ENCODE measurements at places on chromosomes 13 and 19.

DNA sequence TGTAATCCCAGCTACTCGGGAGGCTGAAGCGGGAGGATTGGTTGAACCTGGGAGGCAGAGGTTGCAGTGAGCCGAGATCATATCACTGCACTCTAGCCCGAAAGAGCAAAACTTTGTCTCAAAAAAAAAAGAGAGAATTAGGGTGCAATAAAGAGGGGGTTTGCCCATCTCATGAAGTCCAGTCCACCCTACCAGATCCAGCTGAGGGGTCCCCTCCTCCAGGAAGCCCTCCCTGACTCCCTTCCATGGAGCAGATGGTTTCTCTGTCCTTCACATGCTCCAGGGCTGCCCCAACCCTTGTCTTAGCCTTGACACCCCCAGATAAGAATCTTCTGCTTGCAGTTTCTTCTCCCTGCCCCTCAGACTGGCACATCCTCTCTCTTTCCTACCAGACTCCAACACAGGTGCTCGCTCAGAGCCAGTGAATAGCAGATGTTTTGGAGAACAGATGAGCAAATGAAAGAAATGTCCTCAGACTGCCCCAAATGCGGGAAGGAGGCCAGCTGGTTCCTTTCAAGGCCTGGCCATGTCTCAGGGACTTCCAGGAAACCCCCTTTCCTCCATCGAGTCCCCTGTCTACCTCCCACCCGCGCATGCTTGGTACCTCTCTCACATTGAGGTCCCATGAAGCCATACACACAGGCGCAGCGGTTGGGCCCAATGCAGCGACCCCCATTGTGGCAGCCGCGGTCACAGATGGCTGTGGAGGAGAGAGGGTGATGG lies 5.0 kb downstream of the FBN3 start:
- no peak for DNase-seq

DNA sequence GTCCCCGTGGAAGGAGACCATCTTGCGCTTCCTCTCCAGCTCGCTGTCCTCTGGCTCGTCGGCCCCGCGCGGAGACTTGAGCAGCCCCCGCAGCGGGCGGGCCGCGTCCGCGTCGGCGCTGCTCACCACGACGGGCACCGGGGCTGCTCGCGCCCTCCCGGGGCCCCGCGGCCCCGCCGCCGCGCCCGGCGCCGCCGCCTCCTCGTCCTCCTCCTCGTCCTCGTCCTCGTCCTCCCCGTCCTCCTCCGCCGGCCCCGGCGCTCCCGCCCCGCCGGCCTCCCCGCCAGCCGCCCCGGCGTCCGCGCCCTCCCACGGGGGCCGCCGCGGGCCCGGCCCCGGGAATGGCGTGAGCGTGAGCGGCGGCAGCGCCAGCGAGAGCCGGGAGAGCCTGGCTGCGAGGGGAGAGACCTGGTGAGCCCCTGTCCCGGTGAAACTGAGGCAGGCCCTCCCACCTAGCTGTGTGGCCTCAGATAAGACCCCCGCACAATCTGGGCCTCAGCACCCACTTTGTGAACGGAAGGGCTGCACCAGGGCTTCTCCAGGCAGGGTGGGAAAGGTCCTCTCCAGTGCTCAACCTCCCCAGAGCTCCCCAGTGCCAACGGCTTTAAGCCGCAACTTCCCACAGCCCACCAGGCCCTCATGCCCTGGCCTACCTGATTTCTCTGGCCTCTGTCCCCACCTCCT lies 17.8 kb downstream of the LMTK3 start:
- DNase-seq, result no peak

- no peak for DNase-seq
Observed at GRCh38 chr19:35925501-35925900, 10.7 kb upstream of the LRFN3 start.

- DNase-seq, result no peak
Observed at GRCh38 chr19:5356428-5356827, 15.8 kb upstream of the PTPRS start.

- DNase-seq, result no peak
Observed at GRCh38 chr19:58543826-58544590, at the start of gene TRIM28. TRIM28 (plus strand) TSS chr19:58544064; CDS start chr19:58544758, 694 bp downstream.

DNA sequence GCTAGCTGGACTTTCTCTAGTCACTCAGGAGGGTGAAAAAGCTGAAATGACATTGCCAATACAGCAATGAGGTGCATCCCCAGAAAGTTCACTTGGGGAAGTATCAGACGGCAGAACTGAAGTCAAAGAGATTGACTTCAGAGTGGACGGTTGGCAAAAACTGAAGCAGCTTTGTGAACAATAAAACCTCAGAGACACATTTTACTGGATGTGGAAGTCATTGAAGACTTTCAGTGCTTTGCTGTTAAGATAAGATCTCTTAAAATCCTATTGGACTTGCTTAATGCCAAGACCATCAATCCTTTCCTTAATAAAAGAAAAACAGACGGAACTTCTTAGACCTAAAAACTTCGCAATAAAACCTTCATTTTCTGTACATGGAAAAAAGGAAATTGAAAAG lies 103.7 kb downstream of the ABCC4 start:
- no peak for DNase-seq

GRCh38 chr19:48321372-48321621 lies 4.1 kb upstream of the EMP3 start:
- peak; percentile 79 for DNase-seq

DNA sequence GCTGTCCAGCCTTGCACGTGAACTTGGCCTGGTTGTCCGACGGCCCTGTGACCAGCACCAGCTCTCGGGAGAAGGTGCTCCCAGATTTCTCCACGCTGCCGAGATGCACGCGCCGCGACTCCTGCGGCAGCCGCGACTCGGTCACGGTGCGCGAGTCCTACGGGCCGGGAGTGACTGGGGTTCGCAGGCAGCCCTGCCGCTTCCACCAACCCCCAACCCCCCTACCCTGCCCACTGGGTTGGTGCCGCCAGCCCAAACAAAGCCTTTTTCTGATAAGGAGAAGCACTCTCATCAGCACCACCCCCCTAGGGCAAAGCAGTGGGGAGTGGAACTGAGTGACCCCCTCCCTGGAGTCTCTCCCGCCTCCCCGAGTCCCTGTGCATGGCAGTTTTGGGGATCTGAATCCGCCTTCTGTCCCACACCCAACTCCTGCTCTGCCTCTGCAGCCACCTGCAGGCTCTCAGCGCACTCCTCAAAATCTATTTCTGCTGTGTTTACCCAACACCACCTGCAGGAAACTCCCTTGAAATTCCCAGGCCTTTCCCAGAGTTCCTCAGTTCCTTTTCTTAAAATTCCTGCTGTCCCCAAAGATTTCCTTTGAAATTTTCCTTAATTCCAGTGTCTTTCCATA lies 6.2 kb downstream of the NPHS1 start:
- no peak for DNase-seq

DNA sequence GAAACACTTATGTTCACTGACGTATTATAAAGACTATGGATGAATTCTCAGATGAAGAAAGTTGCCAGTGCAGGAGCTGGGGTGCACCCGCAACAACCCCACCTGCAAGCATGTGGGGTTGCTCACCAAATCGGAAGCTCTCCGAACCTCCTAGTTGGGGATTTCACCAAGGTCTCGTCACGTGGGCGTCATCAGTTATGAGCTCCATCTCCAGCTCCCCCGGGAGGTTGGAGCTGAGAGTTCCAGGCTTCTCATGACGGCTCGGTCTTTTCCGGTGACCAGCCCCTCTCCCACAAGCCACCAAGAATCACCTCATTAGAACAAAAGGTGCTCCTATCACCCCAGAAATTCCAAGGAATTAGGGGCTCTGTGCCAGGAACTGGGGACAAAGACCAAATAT lies 46.1 kb upstream of the TUBGCP3 start:
- no peak for DNase-seq

GRCh38 chr13:47917022-47917574 lies 84.0 kb downstream of the SUCLA2 start:
- no peak for DNase-seq

- no peak for DNase-seq
Observed at GRCh38 chr13:28455580-28456194, 39.2 kb downstream of the FLT1 start.

DNA sequence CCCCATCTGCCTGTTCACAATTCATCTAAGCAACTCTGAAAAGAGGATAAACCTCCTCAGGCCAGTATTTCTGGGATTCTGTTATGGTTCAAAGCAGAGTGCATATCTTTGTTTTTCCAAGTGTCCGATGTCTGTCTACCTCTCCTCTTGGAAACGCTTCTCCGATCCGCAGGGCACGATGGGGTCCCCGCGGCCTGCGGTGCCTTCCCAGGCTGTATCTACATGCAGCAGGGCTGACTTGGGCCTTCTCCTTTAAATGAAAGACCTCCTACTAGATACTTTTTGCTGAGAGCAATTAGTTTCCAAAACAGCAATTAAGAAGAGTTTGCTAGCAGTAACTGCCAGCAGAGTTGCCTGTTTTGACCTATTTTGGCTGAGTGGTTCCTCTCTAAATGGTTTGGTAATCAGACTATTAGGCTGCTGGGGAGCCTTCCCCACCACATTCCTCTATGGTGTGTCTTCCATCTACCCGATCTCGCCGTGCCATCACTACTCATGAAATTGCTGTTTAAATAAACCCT lies 23.5 kb downstream of the COL4A2 start:
- no peak for DNase-seq

DNA sequence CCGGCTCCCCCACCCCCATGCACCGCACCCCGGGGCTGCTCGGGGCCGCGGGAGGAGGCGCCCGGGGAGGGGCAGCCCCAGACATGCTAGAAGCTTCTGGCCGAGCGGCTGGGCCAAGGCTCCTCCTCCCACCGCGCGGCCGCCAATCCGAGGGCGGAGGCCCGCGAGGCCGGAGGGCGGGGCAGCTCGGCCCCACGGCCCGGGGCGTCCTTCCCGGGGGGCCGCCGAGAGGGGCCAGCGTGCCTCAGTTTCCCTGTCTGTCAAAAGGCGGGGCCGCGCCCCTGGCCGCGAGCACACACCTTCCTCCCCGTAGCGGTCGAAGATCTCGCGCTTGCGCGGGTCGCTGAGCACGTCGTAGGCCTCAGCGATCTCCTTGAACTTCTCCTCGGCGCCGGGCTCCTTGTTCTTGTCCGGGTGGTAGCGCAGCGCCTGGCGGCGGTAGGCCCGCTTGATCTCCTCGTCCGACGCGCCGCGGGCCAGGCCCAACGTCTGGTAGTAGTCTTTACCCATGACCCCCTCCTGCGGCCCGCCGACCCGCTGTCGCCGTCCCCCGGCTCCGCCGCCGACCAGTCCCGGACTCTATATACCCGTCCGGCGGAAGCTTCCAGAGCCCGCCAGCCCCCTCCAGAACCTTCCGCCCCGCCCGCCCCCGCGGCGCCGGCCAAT lies at the start of gene DNAJB1:
Gene DNAJB1, minus strand, starts transcription at position 558 of the 666 bp plus-strand sequence. Its CDS starts 48 bp downstream, at position 510.
- DNase-seq, result peak; percentile 83

DNA sequence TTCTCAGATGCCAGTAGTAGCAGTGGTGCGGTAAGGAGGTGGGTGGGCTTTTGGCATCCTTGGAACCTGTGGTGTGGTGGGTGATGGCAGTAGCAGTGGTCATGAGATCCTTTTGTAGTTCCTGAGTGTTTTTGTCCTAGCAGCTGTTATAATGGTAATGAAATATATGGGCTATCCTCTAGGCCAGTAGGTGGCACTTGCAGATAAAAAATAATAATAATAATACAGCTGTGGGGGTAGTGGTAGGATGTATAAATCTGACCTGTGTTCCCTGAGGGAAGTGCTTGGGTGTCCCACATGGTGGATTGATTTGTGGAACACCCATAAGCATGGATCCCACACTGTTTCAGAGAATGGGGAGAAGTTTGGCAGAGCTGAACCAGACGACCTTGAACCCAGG lies 334.0 kb downstream of the SLITRK5 start:
- no peak for DNase-seq

DNA sequence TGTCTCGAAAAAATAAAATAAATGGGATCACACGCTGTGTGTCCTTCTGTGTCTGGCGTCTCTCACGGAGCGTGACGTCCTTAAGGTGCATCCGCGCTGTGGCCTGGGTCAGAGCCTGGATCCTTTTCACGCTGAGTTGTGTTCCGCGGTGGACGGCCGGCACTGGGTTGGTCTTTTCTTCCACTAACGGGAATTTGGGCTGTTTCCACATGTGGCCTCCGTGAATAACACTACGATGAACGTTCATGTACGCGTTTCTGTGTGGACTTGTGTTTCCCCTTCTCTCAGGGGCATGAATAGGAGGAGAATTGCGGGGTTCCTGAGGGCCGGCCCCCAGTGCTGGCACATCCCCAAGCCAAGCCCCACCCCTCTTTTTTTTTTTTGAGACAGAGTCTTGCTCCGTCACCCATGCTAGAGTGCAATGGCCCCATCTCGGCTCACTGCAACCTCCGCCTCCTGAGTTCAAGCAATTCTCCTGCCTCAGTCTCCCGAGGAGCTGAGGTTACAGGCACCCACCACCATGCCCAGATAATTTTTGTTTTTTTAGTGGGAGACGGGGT lies 6.2 kb upstream of the PTBP1 start:
- DNase-seq, result no peak

GRCh38 chr13:76971215-76971614 lies 20.7 kb upstream of the CLN5 start:
- no peak for DNase-seq

Measured in anterior cingulate cortex (tissue), 58 donors.